Activated CD8-positive, alpha-beta memory T cell treated with anti-CD3 and anti-CD28 coated beads, Interleukin-2, amount 50 U/mL, for 48 hours (primary cell): ENCODE measurements at places on chromosomes 2 and 18.
A peak's percentile ranks its signal among the peaks of the same experiment; 100 is the strongest.

DNA sequence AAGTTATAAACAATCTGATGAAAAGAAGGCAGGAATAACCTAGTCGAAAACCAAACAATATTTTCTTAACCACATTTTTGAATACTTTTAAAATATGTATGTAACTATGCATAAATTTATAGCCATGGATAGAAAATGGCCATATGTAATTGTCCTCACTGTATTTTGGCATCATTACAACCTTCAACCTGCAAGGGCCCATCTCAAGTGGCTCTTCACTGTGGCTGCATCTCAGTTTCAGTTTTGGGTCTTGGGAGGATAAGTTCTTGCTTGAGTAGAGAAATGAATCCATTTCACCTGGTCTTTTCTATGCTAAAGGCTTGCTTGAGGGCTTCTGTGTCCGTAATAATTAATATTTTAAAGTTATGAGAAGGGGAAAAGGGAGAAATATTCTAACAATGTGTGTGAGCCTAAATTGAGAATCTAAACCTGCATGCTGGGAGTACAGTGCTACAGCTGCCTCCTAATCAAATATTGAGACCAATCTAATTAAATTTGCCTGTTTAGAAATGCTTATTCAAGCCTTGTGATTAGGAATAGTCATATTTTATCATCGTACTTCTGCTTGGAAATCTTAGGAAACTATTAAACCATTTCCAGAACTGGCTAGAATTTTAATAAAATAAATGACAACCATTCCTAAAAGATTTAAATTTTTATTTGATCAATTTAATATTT, 92.5 kb downstream of the EML4 start:
- no peak for DNase-seq

GRCh38 chr2:151552287-151552686, 142.6 kb downstream of the RIF1 start:
- DNase-seq = no peak

DNA sequence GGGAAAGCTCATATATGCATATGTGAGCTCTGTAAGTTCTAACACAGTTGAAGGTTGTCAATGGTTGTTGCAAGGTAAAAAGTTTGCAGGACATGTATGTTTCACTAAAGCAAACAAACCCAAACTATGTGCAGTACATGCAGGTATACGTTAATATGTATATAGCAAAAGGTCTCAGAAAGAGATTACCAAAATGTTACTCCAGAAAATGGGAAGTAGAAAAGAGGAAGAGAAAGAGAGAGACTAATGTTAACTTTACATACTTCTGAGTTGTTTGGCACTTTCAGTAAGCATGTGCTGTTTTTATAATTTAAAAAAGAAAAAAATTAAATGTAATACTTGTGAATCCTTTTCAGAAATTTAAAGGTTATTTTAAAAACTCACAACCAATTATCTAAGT, 32.8 kb upstream of the PEX13 start:
- no peak for DNase-seq

GRCh38 chr2:240356700-240357640, 78.5 kb upstream of the GPC1 start:
- DNase-seq = no peak

- no peak for DNase-seq
Observed at GRCh38 chr18:2316751-2317696, 254.3 kb downstream of the METTL4 start.

DNA sequence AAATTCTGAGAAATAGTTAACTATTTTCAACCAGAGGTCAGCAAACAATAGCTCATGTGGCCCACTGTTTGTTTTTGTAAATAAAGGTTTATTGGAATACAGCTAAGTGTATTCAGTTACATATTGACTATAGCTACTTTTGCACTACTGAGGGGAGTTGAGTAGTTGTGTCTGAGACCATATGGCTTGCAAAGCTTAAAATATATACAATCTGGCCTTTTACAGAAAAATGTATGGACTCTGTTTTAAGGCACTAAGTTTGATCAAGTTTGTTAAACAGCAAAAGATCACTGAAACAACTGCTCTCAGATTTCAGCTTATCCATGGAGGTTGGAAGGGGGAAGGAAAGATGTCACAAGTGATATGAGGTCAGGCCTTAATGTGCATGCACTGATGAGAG, 667.1 kb downstream of the CNTNAP5 start:
- no peak for DNase-seq

GRCh38 chr18:63844254-63844653, 43.3 kb upstream of the SERPINB2 start:
- no peak for DNase-seq

GRCh38 chr2:118348380-118349034, 260.2 kb downstream of the INSIG2 start:
- DNase-seq = no peak

DNA sequence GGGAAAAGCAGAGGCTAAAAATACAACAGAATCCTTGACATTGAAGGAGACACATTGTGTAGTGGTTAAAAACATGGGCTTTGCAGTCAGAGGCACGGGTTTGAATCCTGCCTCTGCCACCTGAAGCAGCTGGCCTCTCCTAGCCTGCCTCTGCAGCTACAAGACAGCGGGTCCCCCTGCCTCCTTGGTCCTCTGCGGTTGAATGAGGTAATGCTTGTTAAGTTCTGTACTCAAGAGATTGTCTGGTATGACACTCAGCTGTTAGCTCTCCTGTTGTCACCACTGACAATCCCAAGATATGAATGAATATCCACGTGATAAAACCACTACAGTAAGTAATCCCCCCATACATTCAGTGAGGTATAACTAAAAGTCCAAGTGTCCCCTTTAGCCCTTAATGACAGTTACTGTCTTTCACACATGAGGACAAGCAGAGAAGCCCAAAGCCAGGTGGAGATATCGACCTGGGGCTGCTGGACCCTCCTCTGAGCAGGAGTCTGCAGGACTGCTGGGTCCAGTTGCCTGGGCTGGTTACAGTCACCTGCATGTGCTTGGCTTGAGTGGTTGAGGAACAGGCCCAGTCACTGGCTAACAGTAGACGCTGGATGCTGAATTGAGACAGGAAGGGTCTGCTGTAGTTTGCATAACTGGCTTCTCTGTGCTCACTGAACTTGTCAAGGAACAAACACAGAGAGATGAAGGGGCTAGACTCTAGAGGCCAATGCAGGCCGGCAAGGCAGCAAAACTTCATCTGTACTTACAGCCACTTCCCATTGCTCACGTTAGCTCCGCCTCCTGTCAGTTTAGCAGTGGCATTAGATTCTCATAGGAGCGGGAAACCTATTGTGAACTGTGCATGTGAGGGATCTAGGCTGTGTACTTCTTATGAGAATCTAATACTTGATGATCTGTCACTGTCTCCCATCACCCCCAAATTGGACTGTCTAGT, 85.5 kb downstream of the TGFA start:
- DNase-seq = no peak

DNA sequence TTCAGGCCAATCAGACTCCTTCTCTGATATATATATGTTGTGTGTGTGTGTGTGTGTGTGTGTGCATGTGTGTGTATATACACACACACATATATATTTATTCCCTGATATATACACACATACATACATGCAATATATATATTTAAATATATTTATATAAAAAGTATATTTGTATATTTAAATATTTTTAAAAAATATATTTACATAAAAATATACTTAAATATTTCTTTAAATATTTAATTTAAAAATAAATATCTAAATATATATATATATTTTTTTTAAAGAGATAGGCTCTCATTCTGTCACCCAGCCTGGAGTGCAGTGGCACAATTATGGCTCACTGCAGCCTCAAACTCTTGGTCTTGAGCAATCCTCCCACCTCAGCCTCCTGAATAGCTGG, 281.3 kb downstream of the DYSF start:
- no peak for DNase-seq

- DNase-seq = no peak
Observed at GRCh38 chr2:107548216-107548615, 278.5 kb upstream of the RGPD4 start.

GRCh38 chr2:62215306-62216064, 19.6 kb downstream of the B3GNT2 start:
- peak; percentile 43 for DNase-seq

- DNase-seq = no peak
Observed at GRCh38 chr2:1051075-1051474, 100.4 kb downstream of the SNTG2 start.

GRCh38 chr2:10449838-10450691, 1.9 kb upstream of the ODC1 start:
- no peak for DNase-seq

DNA sequence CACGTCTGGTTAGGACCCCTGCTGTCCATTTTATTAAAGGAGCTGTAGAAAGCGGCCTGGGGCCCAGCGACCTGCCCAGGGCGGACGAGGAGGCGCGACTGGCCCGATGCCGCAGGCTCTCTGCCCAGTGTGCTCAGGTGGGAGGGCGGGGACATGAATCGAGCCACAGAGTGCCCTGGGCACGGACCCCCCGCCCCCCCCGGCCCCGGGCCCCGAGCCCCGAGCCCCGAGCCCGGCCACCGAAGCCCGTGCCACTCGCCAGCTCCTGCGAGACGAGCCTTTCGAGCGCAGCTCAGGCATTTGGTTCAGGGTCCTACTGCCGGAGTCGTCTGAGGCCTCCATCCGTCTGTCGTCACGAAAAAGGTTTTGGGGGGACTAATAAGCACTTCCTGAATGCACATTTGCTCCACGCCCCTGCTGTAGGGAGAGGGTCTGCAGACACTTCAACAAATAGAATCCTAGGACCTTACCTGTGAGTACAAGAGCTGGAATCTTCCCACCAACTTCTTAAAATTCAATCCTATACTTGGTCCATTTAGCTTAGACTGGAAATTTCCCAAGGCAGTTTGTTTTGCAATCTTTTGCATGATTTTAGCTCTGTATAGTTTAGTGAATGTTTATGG, 602 bp upstream of the ADAM17 start:
- peak; percentile 68 for DNase-seq

DNA sequence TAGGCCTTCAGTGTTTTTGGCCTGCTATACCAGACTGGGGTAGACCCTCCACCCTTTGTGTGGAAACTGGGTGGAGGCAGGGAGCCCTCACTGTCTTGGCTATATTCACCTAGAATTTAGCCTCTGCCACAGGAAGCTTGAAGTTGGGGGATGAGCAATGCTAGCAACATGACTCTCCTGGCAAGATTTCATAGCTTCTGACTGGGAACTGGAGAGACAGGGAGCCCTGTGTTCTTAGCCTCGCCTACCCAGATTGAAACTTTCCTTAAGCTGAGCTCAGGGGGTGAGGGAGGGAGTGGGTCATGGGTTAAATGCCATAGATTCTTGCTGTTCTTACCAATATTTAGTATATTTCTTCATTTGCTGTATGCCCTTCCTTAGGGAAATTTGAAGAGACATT, 46.8 kb upstream of the FAM98A start:
- DNase-seq = no peak

DNA sequence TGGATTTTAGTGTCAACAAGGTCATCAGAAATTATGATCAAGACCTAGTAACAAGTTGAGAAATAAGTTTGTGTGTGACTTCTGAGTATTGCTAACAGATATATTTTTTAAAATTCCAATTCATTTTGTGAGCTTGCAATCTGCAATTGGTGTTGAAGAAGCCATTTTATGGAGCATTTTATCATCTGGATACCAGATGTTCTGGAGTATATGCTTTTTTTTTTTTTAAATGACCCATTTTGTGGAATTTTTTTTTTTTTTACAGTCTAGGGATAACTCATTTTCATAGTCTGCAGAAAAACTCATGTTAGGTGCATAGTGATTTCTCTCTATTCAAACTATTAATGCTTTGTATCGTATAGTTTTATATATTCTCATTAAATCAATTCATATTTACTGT, 12.6 kb downstream of the QPCT start:
- DNase-seq = no peak

- DNase-seq = peak; percentile 88
Observed at GRCh38 chr2:232444409-232445148, 11.4 kb upstream of the ALPI start.

GRCh38 chr2:143482316-143482715, 353.1 kb downstream of the ARHGAP15 start:
- DNase-seq = no peak

DNA sequence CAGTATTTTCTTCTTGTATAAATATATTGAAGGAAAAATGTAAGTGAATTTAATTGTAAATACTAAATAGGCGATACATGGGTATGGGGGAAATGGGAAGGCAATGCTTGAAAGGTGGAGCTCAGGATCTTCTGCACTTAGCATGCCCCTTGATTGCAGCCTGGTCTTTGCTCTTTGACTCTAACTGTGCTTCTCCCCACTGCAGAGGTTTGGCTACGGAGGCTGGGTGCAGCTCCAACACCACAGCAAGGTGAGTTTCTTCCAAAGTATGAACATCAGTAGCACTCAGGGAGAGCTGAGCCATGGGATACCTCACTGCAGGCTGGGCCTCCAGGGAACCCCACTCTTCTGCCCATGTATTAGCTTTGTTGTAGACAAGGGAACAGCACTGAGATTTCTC, 6.6 kb downstream of the ACMSD start:
- DNase-seq = no peak

DNA sequence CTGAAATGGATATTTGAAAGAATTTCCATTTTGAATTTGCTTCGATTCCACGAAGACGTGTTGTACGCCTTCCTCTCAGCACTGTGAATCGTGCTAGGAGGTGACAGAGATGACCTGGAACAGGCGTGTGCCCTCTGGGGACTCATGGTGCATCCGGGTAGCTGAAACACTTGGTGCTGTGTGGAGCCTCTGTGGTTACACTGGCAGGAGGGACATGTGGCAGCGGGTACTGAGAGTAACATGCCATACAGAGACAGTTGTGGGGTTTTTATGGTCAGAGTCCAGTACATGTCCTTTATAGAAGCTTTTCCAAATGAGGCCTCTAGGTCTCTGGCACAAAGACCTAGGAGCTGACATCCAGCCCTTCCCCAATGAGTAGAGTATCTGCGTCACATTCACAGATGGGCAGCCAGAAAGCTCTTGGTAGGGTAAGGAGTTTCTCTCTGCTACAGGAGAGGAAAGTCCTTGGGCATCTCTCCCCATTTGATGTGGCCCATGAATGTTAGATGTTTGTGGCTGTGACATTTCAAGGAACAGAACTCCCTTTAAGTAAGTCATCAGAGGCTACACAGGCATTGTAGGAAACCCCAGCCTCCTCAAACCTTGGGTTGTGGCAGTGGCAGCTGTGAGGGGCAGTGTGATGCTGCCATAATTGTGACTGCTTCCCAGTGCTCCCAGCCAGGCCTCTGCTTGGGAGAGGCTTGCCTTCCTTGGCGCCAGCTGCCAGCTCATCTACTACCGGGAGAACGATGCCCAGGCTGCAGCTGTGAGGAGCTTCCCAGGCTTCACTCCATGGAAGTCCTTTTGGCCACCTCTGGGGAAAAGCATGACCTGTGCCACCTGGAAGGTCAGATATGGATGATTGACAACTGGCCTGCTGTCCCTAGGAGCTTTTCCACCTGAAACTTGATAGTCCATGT, 80.6 kb downstream of the ACOXL start:
- DNase-seq = no peak

GRCh38 chr2:151681051-151681450, 53.2 kb downstream of the NEB start:
- DNase-seq = no peak

- no peak for DNase-seq
Observed at GRCh38 chr2:186569897-186570296, 20.0 kb upstream of the ITGAV start.
